ENCODE measurements at places on chromosomes 3 and 15.

DNA sequence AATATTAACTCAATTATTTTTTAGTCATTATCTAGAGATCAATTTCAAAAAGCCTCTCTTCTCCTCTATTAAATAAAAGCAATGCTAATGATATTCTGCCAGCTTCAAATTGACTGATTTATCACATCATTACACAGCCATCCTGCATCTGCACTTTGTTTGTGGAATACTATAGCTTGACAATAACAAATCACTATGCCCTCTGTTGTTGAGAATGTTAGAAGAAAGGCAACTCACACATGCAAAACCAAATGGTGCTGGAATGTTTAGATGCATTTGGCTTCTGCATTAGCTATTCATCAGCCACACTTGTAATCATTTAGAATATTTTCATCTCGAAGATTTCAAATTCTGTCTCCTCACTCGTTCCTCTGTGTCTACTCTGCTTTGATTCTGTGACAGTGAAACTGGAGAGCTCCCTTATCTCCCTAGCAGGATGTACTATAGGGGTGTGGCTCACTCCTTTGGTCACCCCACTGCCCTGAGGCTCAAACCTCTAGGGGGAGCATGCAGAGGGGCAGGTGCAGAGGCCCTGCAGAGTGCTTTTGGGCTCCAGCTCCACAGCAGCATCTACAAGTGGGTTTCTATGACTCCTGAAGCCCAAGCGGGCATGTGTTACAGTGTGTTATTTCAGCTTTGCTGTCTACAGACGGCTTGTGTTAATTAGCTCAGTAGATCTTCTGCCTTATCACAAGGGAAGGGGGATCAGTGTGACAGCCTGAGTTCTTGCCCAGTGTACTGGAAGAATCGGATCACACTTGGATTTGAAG lies 454.1 kb upstream of the BCHE start:
- no peak for DNase-seq
- no peaks in the 10 kb centered on the region for H3K4me1 ChIP-seq
- H3K4me3 ChIP-seq: no peak overlapping the region

- no peaks in the 10 kb centered on the region for H3K27me3 ChIP-seq
- peaks cover 19% of the 10 kb centered on the region for H3K4me1 ChIP-seq
- H3K4me3 ChIP-seq: peak overlapping the region; percentile 48
- H3K36me3 ChIP-seq: 0 out of 2 replicates have a peak, but pooled peaks cover 5% of the 10 kb centered on the region
- H3K27ac ChIP-seq: peak overlapping the region; percentile 94
- DNase-seq: peak; percentile 95
Measured at GRCh38 chr15:55221090-55222011, 24.6 kb upstream of the RSL24D1 start.

DNA sequence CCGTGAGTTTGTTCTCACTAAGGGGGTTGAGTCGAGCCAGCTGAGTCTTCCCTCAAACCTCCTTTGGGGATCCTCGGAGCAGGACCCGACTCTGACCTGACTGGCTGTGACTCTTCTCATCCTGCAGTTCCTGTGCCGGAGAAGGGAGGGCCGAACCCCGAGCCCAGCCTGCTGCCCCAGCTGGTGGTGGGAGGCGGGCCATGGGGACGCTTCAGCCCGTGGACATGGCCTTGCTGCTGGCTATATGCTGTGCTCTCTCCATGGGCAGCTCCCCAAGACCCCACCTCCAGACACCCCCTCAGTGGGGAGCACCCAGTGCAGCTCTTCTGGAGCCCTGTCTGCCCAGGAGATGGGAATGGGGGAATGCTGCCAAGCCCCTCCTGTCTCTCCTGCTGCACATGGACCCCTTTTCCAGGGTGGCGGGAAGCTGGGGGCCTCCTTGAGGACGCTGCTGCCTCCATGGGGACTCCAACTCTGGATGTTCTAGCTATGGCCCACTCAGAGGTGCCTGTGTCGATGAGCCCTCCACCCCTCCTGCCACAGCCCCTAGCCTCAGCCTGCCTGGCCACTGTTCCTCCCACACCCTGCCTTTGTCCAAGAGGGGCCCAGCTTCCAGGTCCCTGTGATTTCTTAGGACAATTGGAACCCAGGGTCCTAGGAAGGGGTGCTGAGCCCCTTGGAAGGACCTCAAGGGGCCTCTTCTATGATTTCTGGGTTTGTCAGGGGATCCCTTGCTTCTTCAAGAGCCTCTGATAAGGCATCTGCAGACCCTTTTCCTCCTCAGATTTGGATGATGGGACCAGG lies 12.8 kb downstream of the C15orf39 start:
- H3K27me3 ChIP-seq: no peaks in the 10 kb centered on the region
- no peaks in the 10 kb centered on the region for H3K4me1 ChIP-seq
- no peak overlapping the region for H3K4me3 ChIP-seq
- DNase-seq: no peak
- no peak overlapping the region for H3K27ac ChIP-seq

DNA sequence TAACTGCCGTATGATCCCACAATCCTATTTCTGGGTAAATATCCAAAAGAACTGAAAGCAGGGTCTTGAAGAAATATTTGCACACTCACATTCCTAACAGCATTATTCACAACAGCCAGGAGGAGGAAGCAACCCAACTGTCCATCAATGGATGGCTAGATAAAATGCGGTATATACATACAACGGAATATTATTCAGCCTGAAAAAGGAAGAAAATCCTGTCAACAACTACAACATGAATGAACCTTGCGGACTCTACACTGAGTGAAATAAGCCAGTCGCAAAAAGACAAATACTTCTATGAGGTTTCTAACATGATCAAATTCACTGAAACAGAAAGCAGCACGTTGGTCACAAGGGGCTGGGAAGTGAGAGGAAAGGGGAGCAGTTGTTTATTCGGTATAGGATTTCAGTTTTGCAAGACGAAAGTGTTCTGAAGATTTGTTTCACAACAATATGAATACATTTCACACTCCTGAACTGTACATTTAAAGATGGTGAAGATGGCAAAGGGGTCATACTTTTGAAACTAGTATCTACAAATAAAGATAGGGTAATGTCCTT lies 6.2 kb downstream of the DLG1 start:
- peaks cover 30% of the 10 kb centered on the region for H3K4me1 ChIP-seq
- H3K4me3 ChIP-seq: no peak overlapping the region
- no peak for DNase-seq
- no peaks in the 10 kb centered on the region for H3K27me3 ChIP-seq
- H3K36me3 ChIP-seq: peaks cover 30% of the 10 kb centered on the region

DNA sequence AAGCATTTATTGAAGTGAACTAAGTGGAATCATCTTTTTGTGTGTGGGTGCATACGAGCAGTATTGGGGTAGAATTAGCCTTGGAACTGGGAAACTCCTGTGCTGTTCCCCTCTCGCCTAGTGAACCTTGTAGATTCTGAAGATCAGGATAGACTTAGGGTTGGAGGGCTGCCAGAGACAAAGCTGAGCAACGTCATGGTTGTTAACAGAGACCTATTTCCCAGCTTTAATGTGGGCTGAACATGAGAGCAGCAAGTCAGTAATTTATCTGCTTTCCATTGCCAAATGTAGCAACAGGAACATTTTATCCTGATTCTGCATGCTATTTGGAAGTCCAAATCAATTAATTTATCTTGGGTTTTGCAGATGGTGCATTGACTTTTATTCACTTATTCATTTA lies 246.6 kb downstream of the IL20RB start:
- no peaks in the 10 kb centered on the region for H3K4me1 ChIP-seq
- no peak for DNase-seq
- H3K27me3 ChIP-seq: no peaks in the 10 kb centered on the region
- H3K36me3 ChIP-seq: no peaks in the 10 kb centered on the region
- no peak overlapping the region for H3K27ac ChIP-seq
- no peak overlapping the region for H3K4me3 ChIP-seq

DNA sequence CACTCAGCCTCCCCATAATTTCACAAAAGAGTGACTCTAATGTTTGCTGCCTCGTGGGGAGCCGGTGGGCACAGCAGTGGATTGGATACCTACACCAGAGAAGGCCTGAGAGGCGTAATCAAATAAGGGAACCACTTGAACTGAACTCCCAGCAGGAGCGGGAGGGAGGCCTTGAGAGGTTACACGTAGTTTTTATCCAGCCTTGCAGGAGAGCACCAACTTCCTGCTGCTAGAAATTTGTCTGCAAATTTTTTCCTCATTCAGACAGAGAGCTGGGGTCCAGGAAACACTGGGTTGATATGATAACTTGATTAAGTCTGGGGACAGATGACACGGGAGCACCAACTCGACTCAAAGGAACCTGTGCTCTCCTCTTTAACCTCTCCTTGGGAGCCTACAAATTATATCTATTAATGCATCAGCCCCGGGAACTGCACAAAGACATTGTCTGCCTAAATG lies 69.8 kb downstream of the HES1 start:
- no peak overlapping the region for H3K27ac ChIP-seq
- H3K27me3 ChIP-seq: peaks cover 35% of the 10 kb centered on the region

DNA sequence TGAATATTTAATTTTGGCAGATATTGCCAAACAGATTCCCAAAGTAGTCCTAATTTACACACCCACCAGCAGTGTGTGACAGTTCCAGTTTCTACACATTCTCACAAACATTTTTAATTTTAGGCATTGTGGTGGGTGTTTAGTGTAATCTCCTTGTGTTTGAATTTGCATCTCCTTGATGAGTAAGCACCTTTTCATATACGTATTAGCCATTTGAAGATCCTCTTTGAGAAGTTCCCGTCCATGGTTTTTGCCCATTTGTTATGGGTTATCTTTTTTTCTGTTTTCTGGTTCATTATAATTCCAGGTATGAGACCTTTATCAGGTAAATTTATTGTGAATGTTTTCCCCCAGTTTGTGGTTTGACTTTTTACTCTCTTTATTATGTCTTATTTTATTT lies 2.3 kb upstream of the TM4SF19 start:
- H3K4me3 ChIP-seq: no peak overlapping the region
- no peaks in the 10 kb centered on the region for H3K27me3 ChIP-seq
- DNase-seq: no peak
- H3K4me1 ChIP-seq: no peaks in the 10 kb centered on the region

GRCh38 chr15:40921949-40922607 lies 7.1 kb upstream of the DLL4 start:
- H3K27me3 ChIP-seq: peaks cover 8% of the 10 kb centered on the region
- H3K4me3 ChIP-seq: no peak overlapping the region
- DNase-seq: no peak

GRCh38 chr3:65130782-65131181 lies 443.0 kb upstream of the ADAMTS9 start:
- no peaks in the 10 kb centered on the region for H3K36me3 ChIP-seq
- H3K27ac ChIP-seq: no peak overlapping the region
- peaks cover 12% of the 10 kb centered on the region for H3K4me1 ChIP-seq
- no peaks in the 10 kb centered on the region for H3K27me3 ChIP-seq
- H3K4me3 ChIP-seq: no peak overlapping the region

DNA sequence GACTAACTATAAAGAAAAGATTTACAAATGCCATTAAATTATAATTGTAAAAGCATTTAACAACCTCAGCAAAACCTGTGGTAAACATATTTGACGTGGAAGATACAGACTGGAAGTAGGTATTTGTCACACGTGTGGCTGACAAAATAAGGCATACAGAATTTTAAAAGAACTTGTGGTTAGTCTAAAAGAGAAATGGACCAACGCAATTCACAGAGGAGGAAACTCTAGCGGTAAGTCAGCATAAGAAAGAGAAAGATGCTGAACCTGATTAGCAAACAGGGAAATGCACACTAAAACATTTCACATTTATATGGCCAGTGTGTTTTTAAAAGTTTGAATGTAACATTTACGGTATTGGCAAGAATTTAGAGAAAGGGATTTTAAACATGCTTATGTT lies 35.3 kb downstream of the KCNH8 start:
- no peaks in the 10 kb centered on the region for H3K27me3 ChIP-seq
- no peak overlapping the region for H3K4me3 ChIP-seq
- H3K36me3 ChIP-seq: no peaks in the 10 kb centered on the region

- peak overlapping the region; percentile 96 for H3K4me3 ChIP-seq
- H3K4me1 ChIP-seq: peaks cover 26% of the 10 kb centered on the region
- H3K27me3 ChIP-seq: no peaks in the 10 kb centered on the region
- peak; percentile 62 for DNase-seq
- H3K27ac ChIP-seq: peak overlapping the region; percentile 87
Measured at GRCh38 chr15:25862472-25863110, 536 bp downstream of the ATP10A start.

DNA sequence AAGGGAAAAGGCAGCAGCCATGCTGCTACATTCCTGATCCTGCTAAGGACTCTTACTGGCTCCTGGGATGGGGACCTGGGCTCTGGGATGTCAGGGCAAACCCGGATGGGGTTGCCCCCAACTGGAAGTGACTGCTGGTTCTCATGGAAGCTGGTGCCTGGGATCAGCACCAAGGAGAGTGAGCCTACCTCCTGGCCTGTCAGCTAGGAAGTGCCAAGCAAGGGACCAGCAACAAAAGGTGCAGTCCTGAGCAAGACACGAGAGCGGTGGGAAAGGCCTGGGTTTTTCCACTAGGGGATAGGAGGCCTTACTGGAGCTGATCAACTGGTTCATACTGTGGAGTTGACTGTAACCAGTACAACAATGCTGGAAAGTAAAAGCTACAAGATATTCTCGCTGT lies 47.9 kb upstream of the SYNM start:
- DNase-seq: no peak
- 0 out of 2 replicates have a peak, but pooled peaks cover 3% of the 10 kb centered on the region for H3K4me1 ChIP-seq
- H3K27me3 ChIP-seq: no peaks in the 10 kb centered on the region
- H3K36me3 ChIP-seq: no peaks in the 10 kb centered on the region
- no peak overlapping the region for H3K27ac ChIP-seq

DNA sequence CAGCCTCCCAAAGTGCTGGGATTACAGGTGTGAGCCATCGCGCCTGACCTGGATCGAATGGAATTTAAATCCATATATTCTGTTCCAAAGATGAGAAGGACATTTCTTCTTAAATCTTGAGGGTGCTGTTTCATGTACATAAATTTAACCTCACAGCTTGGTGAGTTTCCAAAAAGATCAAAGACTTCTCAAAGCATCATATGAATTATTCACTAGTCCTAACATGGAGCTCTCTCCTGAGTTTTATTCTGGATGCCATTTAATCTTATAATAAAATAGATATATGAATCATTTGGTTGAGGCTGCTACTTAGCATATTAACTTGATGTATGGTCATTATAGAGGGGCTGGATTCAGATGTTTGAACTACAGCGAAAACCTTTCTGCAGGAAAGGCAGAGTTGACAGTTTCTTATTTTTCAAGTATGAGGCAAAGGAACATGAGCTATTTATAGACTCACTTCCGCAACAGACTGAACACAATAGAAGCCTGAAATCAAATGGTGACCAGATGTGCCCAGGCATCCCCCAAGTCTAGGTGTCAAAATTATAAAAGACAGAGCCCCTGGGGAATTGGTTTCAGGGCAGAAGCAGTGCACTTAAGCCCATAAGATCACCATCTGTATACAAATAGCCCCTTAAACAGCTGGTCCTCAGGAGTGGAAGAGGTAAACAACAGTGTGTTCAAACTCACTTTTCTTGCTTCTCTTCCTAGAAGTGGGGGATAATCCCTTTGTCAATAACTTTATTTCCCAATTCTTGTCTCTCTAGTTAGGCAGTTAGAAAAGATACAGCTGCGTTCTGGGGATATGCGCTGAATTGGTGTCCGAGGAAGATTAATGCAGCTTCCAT lies 29.7 kb downstream of the STARD9 start:
- H3K4me1 ChIP-seq: peaks cover 6% of the 10 kb centered on the region
- H3K27ac ChIP-seq: no peak overlapping the region
- H3K36me3 ChIP-seq: no peaks in the 10 kb centered on the region

GRCh38 chr3:51711352-51712037 lies 4.6 kb downstream of the GRM2 start:
- no peak overlapping the region for H3K4me3 ChIP-seq
- no peaks in the 10 kb centered on the region for H3K36me3 ChIP-seq
- no peaks in the 10 kb centered on the region for H3K27me3 ChIP-seq

Data from GM23248 (cell line).